Neural crest cell (in vitro differentiated cells): ENCODE measurements at places on chromosomes 1 and 21.

GRCh38 chr1:109578947-109579443, 30.6 kb downstream of the GNAI3 start:
- H3K4me3 ChIP-seq: no peak overlapping the region
- no peak overlapping the region for H3K27ac ChIP-seq
- DNase-seq: no peak
- no peaks in the 10 kb centered on the region for H3K27me3 ChIP-seq
- no peaks in the 10 kb centered on the region for H3K4me1 ChIP-seq

DNA sequence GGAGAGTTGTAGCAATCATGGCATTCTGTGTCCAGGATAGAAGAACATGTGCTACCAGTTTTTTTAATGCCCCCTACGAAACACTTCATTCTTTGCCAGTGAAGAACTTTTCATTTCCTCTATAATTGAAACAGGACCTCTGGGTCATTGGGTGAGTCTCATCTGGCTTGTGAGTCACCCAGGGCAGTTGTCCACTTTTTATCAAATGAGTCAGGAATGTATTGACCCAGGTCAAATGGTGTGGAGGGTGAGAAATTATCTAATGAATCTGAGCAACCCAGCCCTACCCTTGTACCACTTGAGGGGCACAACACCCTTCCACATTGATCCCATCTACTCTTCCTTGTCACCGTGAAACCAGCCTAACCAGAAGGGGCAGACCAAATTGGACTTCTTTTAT, 417.3 kb upstream of the PROX1 start:
- no peaks in the 10 kb centered on the region for H3K27me3 ChIP-seq

DNA sequence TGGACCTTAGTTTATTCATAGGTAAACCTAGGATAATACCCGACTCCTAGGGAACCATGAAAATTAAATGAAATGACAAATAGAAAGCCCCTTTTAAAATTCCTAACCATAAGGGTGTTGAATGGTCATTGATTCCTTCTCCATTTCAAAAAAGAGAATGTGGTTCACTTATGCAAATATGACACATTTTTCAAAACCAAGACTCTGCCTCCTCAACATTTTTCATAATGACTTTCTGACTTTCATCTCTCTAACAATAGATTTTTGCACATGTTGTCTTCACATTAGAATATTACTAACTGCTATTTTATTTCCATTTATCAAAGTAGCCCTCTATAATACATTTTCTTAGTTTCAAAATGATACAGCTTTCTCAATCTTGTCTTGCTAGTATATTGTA, 169.1 kb downstream of the NTNG1 start:
- peaks cover under 1% of the 10 kb centered on the region for H3K27me3 ChIP-seq
- no peak overlapping the region for H3K27ac ChIP-seq
- no peak for DNase-seq
- H3K36me3 ChIP-seq: no peaks in the 10 kb centered on the region
- H3K4me3 ChIP-seq: no peak overlapping the region

DNA sequence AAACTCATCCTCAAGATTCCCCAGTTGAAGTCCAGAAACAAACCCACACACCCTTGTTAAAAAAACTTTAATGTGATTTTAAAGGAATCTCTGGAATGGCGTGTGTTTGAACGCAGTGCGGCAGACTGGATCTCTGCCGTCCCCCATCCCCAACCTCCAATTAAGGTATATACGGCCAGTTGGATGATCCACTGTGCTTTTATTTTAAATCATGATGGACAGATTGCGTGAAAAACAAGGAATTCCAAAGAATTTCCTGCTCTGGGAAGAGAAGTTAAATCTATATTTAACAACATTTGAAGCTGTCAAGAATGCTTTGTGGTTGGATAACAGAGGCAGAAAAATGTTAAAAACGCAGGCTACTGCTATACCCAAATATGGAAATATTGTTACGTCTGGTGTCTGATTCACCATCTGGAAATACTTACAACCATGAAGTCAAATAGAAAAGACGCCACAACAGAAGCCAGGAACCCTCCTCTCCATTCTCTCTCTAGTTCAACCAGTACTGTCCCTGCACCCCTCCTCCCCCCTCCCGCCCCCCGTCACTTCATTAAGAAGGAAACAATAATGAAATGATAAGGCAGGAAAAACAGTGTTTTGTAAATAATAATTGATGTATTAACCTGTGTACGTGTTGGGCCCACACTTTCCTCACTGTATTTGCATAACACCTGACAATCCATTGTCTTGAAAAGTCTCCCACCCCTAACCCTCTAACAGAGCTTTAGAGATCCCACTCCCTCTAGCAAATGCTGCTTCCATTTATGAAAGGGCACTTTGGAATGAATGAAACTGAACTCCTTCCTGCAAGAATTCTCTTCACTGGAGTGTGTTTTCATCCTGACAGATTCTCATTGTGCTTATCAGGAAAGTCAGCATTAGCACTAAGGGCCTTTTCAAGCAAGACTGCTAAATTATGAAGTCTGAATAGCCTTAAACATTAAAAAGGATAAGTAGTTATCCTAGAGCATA, 2.0 kb upstream of the CCN1 start:
- no peak overlapping the region for H3K27ac ChIP-seq
- H3K4me1 ChIP-seq: peaks cover 61% of the 10 kb centered on the region
- H3K27me3 ChIP-seq: peaks cover 34% of the 10 kb centered on the region
- DNase-seq: no peak

GRCh38 chr1:248871837-248872401, 13.0 kb upstream of the ZNF692 start:
- no peak overlapping the region for H3K27ac ChIP-seq
- no peak for DNase-seq
- H3K36me3 ChIP-seq: peaks cover 5% of the 10 kb centered on the region
- H3K4me1 ChIP-seq: peaks cover 19% of the 10 kb centered on the region
- peak overlapping the region; percentile 45 for H3K4me3 ChIP-seq
- peaks cover 24% of the 10 kb centered on the region for H3K27me3 ChIP-seq

DNA sequence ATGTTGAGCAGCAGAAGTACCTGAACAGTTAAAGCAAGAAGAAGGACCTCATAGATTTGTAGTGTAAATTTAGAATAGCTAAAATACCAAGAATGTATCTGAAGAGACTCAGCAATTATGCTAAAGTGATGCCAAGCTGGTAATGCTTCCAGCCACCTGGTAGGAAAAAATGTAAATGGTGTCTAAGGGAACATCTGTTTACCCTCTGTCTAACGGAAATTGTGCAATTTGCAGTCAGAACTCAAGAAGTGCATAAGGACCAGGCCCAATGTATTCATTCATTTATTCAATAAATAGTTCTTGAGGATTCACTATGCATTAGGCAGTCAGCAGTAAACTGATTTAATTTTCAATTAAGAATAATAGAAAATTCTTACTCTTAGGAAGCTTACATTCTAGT, 116.0 kb upstream of the ADGRL4 start:
- DNase-seq: no peak
- H3K36me3 ChIP-seq: no peaks in the 10 kb centered on the region
- no peaks in the 10 kb centered on the region for H3K4me1 ChIP-seq
- no peaks in the 10 kb centered on the region for H3K27me3 ChIP-seq
- H3K27ac ChIP-seq: no peak overlapping the region
- H3K4me3 ChIP-seq: no peak overlapping the region

DNA sequence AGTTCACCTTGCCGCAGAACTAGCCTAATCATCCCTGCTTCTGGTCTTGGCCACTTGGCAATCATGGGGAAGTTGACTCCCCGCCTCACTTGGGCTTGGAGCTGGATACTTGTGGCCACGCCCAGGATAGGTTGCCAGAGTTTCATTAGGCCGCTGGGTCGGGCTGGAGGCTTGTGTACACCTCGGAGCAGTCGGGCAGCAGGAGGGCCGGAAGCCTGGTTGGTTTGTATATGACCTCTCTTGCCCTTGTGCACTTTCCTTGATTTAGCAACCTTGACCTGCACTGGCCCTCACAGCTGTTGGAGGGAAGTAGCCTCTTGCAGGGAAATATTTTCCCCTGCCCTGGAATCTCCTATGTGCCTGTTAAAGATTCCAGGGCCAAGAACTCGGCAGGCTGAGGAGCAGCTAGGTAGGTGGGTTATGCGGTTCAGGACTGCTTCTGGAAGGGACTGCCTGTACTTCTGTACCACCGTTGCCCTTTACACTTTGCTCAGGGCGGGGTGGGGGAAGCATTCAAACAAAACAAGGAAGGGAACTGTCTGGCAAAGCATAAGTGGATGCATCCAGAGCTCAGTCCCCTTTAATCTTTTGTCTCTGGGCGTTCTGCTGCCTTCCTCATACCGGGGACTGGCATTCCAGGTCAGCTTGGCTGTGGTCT, 83.5 kb downstream of the UCK2 start:
- H3K4me1 ChIP-seq: no peaks in the 10 kb centered on the region
- DNase-seq: no peak
- peaks cover 3% of the 10 kb centered on the region for H3K36me3 ChIP-seq
- H3K27ac ChIP-seq: peak overlapping the region; percentile 67
- H3K27me3 ChIP-seq: no peaks in the 10 kb centered on the region

DNA sequence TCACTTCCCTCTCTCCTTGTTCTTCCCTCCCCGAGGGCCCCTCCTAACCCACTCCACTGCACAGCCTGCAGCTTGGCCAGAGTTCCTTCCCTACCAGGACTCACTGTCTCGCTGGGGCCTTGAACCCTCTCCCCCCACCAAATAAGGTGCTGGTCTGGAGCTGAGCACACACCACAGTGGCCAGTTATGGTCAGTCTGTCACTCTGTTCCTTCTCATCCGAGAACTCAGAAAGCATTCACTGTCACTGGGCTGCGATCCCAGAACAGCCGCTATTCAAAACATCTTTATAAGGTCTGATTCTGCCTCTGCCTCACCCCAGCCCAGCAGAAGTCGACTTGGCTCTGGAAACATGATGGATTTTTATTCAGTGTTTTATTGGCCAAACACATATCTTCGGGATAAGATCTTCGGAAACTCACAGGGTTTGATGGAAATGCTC, 19.8 kb upstream of the LBR start:
- no peaks in the 10 kb centered on the region for H3K36me3 ChIP-seq
- no peaks in the 10 kb centered on the region for H3K27me3 ChIP-seq
- H3K4me3 ChIP-seq: no peak overlapping the region
- H3K4me1 ChIP-seq: peaks cover 34% of the 10 kb centered on the region

DNA sequence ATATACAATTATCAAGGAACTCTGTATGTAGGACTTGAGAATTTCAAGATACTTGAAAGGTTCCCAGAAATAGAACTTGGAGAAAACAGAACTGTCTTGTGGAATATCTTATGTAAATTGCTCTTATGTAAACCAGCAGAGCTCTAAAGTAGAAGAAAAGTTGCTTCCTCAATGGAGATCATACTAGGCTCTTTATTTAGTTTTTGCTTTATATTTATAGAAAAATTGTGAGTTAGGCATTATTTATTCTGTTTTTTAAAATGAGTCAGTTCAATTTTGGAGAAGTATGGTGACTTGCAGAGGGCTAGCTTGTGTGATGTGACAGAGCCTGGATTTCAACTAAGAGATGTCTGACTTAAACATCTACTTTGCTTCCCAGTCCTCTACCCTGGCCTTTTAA, 40.4 kb downstream of the ATP6V1G3 start:
- DNase-seq: no peak
- H3K27me3 ChIP-seq: no peaks in the 10 kb centered on the region
- no peaks in the 10 kb centered on the region for H3K36me3 ChIP-seq

GRCh38 chr1:112581586-112582192, 37.3 kb downstream of the ST7L start:
- H3K27me3 ChIP-seq: no peaks in the 10 kb centered on the region
- peak overlapping the region; percentile 75 for H3K27ac ChIP-seq
- no peaks in the 10 kb centered on the region for H3K4me1 ChIP-seq
- H3K36me3 ChIP-seq: peaks cover 4% of the 10 kb centered on the region
- DNase-seq: no peak

- DNase-seq: no peak
- H3K27me3 ChIP-seq: peaks cover 29% of the 10 kb centered on the region
- H3K27ac ChIP-seq: no peak overlapping the region
- peaks cover 10% of the 10 kb centered on the region for H3K4me1 ChIP-seq
- H3K4me3 ChIP-seq: peak overlapping the region; percentile 90
- no peaks in the 10 kb centered on the region for H3K36me3 ChIP-seq
These were observed 1.5 kb downstream of the QSOX1 start for GRCh38 chr1:180156201-180156600.

DNA sequence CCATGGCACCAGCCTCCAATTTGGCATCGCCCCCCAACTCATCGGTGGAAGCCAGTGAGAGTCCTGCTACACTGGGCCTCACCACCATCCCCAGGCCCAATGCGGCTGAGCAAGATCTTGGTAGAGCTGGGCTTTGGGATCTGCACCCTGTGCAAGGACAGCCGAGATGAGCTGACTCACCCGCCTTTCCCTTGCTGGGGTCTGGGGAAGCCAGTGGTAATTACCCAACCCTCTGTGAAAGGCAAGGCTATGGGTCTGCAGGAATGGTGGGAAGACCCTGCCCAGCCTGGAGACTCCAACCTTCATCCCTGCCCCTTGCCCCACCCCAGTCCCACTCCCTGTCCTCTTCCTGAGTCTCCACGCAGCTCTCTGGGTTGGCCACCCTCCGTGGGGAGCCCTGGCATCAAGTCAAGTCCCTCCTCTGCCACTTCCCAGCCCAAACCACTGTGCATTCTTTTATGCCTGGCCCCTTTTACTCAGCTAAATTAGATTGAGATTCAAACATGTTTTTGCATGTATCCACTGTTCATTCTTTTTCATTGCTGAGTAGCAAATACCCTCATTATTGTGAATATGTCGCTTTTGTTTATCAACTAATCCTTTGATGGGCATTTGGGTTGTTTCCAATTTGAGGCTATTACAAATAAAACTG, 8.8 kb downstream of the SMCP start:
- no peaks in the 10 kb centered on the region for H3K36me3 ChIP-seq
- no peak for DNase-seq
- no peaks in the 10 kb centered on the region for H3K27me3 ChIP-seq

DNA sequence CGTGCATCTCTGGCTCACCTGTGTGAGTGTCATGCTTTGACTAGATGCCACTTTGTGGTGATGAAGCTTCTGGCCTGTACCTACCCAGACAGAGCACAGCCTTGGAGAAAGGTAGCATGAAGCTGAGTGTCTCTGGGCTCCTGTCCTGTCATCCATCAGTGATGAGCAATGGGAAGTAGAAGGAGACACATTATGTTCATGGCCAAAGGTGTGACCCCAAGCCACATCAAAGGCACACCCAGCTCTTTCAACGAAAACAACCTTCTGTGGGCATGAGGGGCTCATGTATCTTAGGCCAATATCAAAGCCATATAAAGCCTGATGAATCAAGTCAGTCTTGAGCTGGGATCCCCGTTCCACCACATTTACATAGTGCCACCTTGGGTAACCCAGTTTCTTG, 1.0 kb upstream of the CLIC6 start:
- no peak overlapping the region for H3K27ac ChIP-seq
- H3K27me3 ChIP-seq: peaks cover 94% of the 10 kb centered on the region
- peaks cover 4% of the 10 kb centered on the region for H3K4me1 ChIP-seq
- no peak for DNase-seq
- H3K36me3 ChIP-seq: no peaks in the 10 kb centered on the region
